ENCODE measurements at places on chromosomes 3 and 15.

- no peak for DNase-seq
Measured at GRCh38 chr15:70588613-70589012, 174.7 kb downstream of the UACA start.

- no peak for DNase-seq
Measured at GRCh38 chr3:22088204-22088603, 337.2 kb upstream of the ZNF385D start.

DNA sequence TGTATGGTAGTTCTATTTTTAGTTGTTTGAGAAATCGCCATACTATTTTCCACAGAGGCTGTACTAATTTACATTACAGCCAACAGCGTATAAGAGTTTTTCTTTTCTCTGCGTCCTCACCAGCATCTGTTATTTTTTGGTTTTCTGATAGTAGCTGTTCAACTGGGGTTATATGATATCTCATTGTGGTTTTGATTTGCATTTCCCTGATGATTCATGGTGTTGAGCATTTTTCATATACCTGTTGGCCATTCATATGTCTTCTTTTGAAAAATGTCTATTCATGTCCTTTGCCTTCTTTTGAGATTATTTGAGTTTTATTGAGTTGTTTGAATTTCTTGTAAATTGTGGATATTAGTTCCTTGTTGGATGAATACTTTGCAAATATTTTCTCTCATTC is 114.6 kb downstream of the LRRK1 start:
- DNase-seq, result no peak

DNA sequence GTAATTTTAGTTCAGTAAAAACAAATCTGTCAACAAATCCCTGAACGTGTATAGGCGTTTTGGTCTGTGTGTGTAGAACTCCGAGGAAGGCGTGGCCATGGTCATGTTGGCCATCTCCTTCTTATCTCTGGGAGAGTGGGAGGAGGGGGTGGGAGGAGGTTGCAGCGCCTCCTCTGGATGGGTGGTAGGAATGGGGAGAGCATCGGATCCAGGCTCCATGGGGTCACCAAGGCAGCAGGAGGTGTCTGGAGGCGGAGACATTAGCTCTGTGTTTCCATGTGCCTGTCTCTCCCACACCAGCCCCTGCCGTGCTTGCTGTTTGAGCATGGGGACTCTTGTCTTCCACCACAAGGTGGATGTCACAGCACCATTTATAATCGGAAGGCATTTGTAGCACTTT is 34.5 kb upstream of the TRPM1 start:
- DNase-seq, result no peak

- no peak for DNase-seq
Measured at GRCh38 chr3:8985876-8986275, 22.6 kb upstream of the RAD18 start.

GRCh38 chr3:117097351-117097750 is 387.8 kb downstream of the TUSC7 start:
- DNase-seq, result no peak

DNA sequence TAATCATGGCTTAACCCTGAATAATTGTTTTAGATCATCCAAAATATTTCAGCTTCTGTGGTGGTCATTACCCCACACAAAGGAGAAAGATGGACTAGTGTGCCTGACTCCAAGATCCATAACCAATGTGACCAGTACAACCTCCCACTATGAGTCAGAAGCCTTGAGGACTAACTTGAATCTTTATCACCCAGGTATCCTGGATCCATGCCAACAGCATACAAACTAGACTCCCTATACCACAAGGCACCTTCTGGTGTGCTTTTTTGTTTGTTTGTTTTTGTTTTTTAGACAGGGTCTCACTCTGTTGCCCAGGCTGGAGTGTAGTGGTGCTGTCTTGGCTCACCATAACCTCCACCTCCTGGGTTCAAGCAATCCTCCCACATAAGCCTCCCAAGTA is 317.7 kb downstream of the VPS13C start:
- no peak for DNase-seq

GRCh38 chr3:100984308-100984707 is 8.9 kb downstream of the ABI3BP start:
- DNase-seq, result no peak

DNA sequence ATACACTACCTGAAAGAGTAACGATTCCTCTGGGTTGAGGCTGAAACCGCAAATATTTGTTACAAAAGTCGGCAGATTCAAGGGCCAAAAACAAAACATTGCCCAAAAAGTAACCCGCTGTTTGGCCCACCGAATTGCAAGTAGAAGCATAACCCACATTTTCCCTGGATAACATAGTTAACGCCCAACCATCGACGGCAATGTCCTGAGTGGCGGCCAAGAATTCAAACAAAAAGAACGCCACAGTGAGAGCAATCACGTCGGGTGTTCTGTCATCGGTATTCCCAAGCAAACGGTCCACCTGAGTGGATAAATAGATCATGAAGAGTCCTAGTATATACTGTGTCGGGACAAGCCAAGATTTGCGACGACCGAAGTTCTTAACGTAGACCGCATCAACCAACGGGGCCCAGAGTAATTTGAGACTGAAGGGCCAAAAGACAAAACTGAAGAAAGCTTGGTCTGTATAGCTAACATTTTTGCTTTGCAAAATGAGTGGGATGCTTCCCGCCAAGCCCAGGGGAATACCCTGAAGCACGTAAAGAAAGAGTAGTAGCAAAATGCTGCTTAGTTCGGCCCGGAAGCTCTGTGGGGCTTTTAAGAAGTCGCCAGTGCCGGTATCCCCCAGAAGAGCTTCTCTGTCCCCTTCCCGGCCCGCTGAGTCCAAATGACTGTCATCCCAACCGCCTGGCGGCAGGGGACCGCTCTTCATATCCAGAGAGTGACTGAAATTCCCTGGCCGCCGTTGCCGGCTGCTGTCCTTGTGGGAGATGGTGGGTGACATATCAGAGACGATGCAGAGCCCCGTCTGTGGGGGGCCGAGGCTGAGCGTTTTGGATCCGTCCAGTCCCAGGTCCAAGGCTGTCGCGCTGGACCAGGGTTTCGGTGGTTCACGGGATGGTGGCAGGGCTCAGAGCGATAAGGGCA is 750 bp downstream of the SLC33A1 start:
- DNase-seq, result peak; percentile 15

- peak; percentile 39 for DNase-seq
Measured at GRCh38 chr3:51371943-51372557, 13.0 kb upstream of the MANF start.

- no peak for DNase-seq
Measured at GRCh38 chr15:41847981-41848380, 9.3 kb downstream of the PLA2G4B start.

DNA sequence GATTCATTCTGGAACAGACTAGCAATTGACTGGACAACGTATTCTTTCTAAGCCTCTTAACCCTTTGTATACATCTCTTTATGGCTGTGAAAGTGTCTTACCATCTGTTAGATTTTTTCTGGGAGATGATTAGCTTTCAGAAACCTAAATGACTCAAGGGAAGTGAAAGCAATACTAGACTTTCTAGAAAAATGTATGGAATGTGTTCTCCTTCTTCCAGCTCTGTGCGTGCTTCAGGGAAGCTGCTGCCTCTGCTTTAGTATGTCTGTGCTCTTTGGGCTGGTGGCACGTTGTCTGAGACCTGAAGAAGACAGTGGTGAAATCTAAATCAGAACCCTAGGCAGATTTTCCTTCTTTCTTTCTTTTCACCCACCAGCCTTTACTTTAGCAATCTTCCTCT is 89.5 kb downstream of the ITPR1 start:
- DNase-seq, result no peak

GRCh38 chr15:58146211-58146610 is 8.0 kb downstream of the AQP9 start:
- no peak for DNase-seq

- DNase-seq, result no peak
Measured at GRCh38 chr3:124273651-124274050, 281.7 kb upstream of the ROPN1 start.

DNA sequence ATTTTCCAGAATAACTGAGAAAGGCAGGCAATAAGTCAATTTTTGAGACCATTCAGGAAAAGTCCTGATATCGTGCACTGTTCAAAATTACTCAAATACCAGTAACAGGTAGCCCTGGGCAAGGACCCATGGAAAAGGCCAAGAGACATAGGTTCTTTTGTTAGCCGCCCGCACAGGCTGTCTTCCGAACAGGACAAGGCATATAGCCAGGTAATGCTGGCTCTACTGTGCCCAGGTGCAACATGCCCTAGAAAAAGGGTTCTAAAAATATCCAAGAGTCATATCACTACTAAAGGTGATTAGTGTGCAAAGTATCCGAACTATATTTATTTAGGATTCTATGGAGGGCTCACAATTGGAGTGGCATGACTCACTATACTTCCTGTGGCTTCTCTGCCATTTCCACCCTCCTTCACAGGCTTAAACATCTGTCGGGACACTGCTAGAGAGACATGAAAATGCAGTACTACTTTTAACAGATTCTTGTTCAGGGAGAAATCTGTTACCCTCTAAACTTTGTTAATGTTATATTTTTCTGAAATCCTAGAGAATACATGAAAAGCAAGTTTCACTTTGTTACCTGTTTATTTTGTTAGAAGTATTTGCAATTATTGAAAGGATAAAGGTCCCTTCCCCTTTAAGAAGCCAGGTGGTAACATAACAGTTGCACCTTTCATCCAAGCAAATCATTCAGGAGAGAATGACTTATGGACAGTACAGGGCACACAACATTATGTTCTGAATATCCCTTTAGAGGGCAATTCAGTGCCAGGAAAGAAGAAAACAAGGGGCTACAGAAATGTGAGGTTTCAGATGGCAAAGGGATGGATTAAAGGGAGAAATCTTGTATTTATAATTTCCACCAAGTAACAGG is 293.3 kb upstream of the THBS1 start:
- DNase-seq, result no peak

DNA sequence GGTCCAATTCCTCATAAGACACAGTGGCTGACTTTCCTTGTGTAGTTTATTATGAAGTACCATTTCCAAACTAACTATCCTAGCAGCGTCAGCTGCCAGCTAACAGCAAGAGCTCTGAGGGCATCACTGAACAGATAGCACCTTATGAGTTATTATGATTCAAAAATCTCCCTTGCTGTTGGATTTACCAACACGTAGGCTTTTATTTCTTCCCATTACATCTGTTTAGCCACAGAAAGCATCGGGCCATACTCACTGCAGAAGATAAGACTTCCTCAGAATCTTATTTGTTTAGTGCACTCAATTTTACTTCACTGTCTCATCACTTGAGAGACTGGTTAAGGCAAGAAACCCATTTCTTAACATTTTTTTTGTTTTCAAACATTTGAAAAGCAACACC is 16.2 kb downstream of the CLDN1 start:
- no peak for DNase-seq

DNA sequence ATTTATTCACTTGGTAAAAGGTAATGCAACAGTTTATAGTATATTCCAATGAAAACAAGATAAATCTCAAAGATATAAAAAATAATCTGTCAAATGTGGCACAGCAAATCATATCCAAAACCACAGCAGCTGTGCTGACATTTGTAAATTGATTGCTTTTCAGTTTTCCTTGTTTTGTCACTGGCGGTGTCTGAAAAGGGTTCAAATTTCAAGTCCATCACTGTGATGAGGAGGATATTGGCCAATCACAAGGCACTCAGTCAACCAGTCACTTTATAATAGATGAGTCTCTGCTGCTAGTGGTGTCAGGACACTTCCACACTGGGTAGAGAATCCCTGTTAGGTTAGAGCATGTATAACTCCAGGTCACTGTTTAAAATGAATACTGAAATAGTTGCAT is 154.8 kb downstream of the SLC9A9 start:
- no peak for DNase-seq

DNA sequence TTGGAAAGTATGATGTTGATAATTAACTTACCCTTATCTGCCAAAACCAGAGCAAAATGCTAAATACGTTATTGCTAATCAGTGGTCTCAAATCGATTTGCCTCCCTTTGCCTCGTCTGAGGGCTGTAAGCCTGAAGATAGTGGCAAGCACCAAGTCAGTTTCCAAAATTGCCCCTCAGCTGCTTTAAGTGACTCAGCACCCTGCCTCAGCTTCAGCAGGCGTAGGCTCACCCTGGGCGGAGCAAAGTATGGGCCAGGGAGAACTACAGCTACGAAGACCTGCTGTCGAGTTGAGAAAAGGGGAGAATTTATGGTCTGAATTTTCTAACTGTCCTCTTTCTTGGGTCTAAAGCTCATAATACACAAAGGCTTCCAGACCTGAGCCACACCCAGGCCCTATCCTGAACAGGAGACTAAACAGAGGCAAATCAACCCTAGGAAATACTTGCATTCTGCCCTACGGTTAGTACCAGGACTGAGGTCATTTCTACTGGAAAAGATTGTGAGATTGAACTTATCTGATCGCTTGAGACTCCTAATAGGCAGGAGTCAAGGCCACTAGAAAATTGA is 59.7 kb downstream of the DCUN1D1 start:
- DNase-seq, result no peak

DNA sequence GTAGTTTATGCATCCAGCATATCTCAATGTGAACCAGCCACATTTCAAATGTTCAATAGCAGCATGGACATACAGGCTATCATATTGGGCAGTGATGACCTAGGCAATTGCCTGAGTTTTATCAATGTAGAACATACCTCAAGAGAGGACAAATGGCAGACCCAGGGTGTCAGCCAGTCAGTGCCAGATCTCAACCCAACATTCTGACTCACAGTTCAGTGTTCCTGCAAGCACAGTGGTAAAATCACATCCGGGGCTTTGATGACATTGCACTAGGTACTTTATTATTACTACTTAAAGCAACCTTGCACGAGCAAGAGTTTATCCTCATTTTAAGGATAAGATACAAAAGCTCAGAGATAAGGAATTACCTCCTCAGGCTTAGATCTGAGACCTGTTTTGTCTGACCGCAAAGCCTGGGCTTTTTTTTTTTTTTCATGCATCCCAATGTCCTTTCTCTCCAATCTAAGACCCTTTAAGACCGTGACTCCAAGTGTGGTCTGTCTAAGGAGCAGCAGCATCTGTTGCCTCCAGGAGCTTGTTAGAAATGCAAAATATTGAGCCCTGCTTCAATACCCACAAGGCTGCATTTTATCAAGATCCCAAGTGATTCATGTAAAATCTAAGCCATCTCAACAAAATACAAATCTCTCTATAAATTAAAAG is 60.1 kb downstream of the SLC12A1 start:
- DNase-seq, result no peak

DNA sequence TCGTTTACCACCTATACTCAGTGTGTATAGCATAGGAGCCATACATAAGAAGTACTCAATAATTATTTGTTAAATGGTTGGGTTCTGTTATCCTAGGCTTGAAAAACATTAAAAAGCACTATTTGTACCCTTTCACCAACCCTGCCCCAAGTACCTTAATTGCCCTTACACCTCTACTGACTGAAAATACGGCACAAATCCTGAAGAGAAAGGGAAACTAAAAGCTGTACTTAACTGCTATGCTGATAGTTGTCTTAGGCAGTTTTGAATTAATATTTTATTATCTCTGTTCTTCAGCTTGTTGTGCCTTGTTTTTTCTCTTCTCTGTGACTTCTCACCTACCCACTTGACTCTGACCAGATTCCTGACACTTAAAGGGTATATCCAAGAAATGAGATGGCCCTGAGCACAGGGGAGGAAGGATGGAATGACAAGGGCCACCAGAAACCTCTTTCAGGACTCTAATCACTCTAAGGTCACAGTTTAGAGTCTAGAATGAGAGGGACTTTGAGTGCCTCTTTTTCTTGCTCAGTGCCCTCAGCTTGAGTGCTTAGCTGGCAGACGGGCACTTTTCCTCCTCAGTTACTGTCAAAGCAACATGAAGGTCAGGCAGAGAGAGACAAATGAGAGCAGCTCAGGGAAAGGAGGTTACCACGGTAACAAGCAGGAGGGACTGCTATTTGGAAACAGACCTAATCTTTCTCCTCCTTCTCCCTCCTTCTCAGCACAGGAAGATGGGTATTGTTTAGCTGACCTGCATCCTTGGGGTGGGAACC is 136.5 kb downstream of the ZNF609 start:
- no peak for DNase-seq
